Aortic smooth muscle cell (primary cell): ENCODE measurements at places on chromosomes 16 and 17. TPM values are rescaled to one million over a fixed set of nuclear protein-coding genes. Genes with fewer than 3 reads are reported as not detected.

The ITGAX gene
- total RNA-seq = 0.12 and 0.26 TPM in 2 replicates

The STH gene
- total RNA-seq = not detected in 2 replicates

The BCAR1 gene
- 35.9 and 44.1 TPM in 2 replicates for total RNA-seq

The TEKT1 gene
- not detected in 2 replicates for total RNA-seq

The KRT40 gene
- total RNA-seq = not detected in 2 replicates

The ELMO3 gene
- 0.44 and 0.66 TPM in 2 replicates for total RNA-seq

The IL34 gene
- 54.0 and 74.2 TPM in 2 replicates for total RNA-seq

The RCVRN gene
- total RNA-seq = not detected in 2 replicates

The ABCA10 gene
- total RNA-seq = 1.2 and 1.6 TPM in 2 replicates

The KRT20 gene
- total RNA-seq = not detected in 2 replicates

The RSPRY1 gene
- total RNA-seq = 37.8 and 41.1 TPM in 2 replicates

The SLFN14 gene
- not detected in 2 replicates for total RNA-seq

The SALL1 gene
- 0.13 and 0.31 TPM in 2 replicates for total RNA-seq

The ZNF597 gene
- total RNA-seq = 2.3 and 2.4 TPM in 2 replicates

The DNAI2 gene
- not detected in 2 replicates for total RNA-seq

The DDX52 gene
- total RNA-seq = 13.3 and 15.0 TPM in 2 replicates

The ZFP3 gene
- 1.3 and 1.7 TPM in 2 replicates for total RNA-seq

The ARHGAP44 gene
- total RNA-seq = 5.9 and 6.9 TPM in 2 replicates

The ASGR1 gene
- total RNA-seq = 0.66 and 0.68 TPM in 2 replicates

The APPBP2 gene
- 30.6 and 36.8 TPM in 2 replicates for total RNA-seq

The CCL16 gene
- not detected in 2 replicates for total RNA-seq
